ENCODE measurements at places on chromosomes 16 and 17. TPM values are rescaled to one million over a fixed set of nuclear protein-coding genes. Genes with fewer than 3 reads are reported as not detected.

DNA sequence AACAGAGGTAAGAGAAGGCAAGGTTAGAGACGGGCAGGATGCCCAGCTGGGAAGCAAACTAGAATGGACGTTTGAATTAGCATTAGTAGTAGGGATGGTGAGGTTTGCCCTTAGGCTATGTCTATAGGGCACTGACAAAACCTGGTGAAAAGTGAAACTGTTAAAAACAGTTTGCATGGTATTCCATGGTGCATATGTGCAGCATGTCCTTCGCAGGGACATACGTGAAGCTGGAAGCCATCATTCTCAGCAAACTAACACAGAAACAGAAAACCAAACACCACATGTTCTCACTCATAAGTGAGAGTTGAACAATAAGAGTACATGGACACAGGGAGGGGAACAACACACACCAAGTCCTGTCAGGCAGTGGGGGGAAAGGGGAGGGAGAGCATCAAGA lies 25.8 kb downstream of the NACA2 start:
- no peaks in the 10 kb centered on the region for H3K27me3 ChIP-seq
- no peak for DNase-seq
- no peaks in the 10 kb centered on the region for H3K36me3 ChIP-seq

The SLC35G6 gene
- not detected for total RNA-seq

DNA sequence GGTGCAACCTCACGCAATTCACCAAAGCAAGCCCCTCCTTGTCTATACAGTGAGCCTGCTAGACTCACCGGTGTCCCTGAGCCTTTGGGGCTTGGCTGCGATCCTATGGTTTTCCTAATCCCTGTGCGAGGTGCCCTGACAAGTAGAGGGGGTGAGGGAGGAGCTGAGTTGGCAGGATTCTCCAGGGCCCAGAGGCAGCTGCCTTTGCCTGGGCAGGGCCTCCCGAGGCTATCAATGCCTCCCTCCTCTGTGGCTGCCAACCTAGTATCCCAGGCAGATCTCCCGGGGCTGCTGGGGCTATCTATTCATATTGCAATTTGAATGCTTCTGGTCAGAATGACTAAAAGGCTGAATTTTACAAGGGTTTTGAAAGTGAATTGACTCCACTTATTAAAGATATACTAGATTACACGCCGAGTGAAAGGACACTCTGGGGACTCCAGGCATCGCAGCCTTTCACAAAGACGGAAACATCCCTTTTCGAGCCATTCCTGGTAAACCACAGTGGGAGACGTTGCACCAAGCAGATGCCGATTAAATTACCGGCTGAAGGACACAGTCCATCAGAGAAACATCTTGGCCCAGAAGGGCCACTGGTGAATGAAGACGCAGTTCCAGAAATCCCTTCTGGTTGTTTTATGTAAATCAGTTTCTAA lies 11.3 kb upstream of the PITPNM3 start:
- no peaks in the 10 kb centered on the region for H3K27me3 ChIP-seq
- no peak for DNase-seq
- H3K27ac ChIP-seq = no peak overlapping the region
- no peaks in the 10 kb centered on the region for H3K36me3 ChIP-seq

DNA sequence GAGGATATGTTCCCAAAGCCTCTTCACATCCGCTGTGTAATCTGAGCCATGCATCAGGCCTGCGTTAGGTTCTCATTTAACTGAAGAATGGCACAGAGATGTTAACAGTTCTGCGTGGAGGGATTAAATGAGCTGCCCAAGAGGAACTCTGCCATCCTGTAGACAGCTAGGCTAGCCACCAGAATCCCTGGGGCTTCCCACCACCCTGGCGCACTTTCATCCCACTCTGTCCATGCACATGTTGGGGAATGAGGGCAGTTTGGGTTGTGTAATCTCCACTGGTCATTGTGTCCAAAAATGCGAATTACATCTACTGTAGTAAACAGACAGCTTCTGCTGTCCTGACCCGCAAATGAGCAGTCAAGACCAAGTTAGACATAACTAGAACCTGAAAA lies 1.0 kb upstream of the GLG1 start:
- DNase-seq = no peak
- H3K36me3 ChIP-seq = no peaks in the 10 kb centered on the region
- H3K27me3 ChIP-seq = no peaks in the 10 kb centered on the region
- H3K4me3 ChIP-seq = no peak overlapping the region
- H3K4me1 ChIP-seq = peaks cover under 1% of the 10 kb centered on the region

The GSG1L gene
- not detected for total RNA-seq

DNA sequence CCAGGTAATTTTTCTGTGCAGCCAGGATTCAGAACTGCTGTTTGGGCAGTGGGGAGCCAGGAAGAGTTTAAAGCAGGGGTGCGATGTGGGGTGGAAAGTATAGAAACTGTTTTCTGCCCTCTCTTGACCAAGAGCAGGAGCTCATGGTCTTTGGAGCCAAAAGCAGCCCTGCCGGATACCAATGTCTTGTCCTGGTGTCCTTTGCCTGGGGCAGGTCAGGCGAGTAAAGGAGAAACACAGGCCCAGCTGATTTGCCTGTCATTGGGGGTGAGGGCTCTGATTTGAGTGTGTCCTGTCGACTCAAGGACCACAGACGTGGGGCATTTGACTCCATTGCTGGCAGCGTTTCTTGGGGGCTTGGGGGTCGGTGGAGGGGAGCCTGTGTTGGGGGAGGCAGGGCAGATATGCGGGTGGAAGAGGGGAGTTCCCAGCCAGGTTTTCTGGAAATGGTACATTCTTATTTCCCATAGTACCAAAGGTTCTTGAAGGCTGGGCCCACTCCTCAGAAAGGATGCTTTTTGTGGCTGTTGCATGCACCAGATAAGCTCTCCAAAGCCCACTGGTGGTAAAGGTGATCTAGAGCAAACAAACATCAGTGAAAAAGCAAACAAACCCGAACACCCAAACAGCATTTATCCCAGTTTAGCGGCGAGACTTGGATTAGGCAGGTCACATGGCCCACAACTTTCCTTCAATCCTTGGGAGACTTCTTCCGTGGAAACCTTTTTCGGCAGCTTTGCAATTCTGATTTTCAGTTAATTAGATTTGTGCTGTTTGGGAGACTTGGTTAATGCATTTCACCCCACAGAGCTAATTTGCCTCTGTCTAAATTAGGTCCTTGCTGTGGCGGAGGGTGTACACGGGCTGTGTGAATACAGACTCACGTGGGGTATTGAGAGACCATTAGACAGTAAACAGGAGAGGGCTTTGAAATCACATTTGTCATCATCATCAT lies 59.0 kb downstream of the MSI2 start:
- DNase-seq = no peak
- H3K27me3 ChIP-seq = no peaks in the 10 kb centered on the region
- no peaks in the 10 kb centered on the region for H3K36me3 ChIP-seq
- no peak overlapping the region for H3K4me3 ChIP-seq
- H3K27ac ChIP-seq = no peak overlapping the region

All from ovary (tissue), 10 donors.